Panc1 (cell line): ENCODE measurements at places on chromosomes 1 and 21. TPM values are rescaled to one million over a fixed set of nuclear protein-coding genes. Genes with fewer than 3 reads are reported as not detected.

Gene CD84
- total RNA-seq = 0.26 TPM

Gene PADI1
- total RNA-seq = 2.3 TPM

GRCh38 chr1:76492752-76493430 is 374.4 kb upstream of the ST6GALNAC5 start:
- no peaks in the 10 kb centered on the region for H3K36me3 ChIP-seq
- no peak for DNase-seq
- H3K27ac ChIP-seq = no peak overlapping the region
- H3K4me3 ChIP-seq = no peak overlapping the region
- H3K4me1 ChIP-seq = no peaks in the 10 kb centered on the region

GRCh38 chr1:45679123-45679522 is 7.2 kb downstream of the GPBP1L1 start:
- DNase-seq = no peak
- no peaks in the 10 kb centered on the region for H3K36me3 ChIP-seq
- H3K4me3 ChIP-seq = no peak overlapping the region
- H3K27ac ChIP-seq = peak overlapping the region; percentile 37; the same call in 1 of the 2 replicates

- no peaks in the 10 kb centered on the region for H3K4me1 ChIP-seq
- no peak for DNase-seq
- H3K27me3 ChIP-seq = no peaks in the 10 kb centered on the region
- no peaks in the 10 kb centered on the region for H3K36me3 ChIP-seq
- H3K4me3 ChIP-seq = no peak overlapping the region
These were observed 217.1 kb downstream of the ZP4 start for GRCh38 chr1:237673631-237674030.

DNA sequence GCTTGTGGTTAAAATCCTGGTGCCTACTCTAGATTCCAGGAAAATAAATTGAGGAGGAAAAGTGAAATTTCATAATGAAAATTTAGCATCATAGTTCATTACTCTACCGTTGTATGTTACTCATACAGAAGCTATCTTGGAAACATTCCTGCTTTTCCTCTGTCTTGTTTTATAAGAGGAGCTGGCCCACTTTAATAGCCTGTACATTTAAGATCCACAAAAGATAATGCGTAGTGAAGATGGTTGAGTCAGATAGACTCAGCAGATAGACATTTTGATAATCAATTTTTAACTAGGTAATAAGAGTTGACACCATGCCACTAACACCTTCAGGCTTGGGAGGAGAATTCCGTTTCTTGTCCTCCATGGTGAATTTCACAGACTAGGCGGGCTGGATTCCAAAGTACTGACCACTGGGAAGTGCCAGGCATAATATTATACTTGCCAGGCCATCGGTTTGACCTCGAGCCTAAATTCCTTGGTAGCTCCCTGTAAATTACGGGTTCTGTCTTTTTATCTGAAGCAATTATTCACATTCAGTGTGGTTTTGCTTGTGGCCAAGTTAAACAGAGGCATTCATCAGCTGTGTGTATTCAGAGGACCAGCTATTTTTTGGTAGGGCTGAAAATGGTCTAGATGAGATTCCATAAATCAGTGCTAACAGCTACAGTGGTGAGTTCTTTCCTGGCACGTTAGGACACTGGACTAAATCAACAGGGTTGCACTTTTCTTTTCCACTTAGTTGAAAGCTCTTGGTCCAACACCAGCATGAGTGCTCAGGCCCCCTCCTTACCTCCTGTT is 111.9 kb upstream of the KAZN start:
- no peaks in the 10 kb centered on the region for H3K36me3 ChIP-seq
- no peak for DNase-seq
- 0 out of 2 replicates have a peak, but pooled peaks cover 2% of the 10 kb centered on the region for H3K4me1 ChIP-seq
- no peak overlapping the region for H3K4me3 ChIP-seq

DNA sequence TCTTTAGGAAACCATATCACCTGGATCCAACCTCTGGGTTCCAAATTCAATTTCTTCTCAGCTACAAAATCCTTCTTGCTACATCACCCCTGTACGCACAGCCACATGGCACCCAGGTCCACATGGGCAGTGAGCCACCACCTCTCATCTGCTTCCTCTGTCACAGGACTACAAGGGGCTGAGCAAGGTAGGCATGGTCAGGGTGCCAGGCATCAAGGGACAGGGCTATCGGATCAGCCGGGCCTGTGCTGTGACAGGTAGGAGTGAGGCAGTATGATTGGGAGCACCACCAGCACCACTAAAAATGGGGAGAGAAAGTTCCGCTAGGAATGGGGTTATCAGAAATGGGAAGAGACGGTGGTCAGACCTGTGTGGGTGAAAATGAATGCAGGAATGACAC is 29.4 kb downstream of the S100A6 start:
- H3K27ac ChIP-seq = peak overlapping the region; percentile 71
- H3K27me3 ChIP-seq = no peaks in the 10 kb centered on the region
- no peak for DNase-seq
- H3K4me1 ChIP-seq = peaks cover 26% of the 10 kb centered on the region

DNA sequence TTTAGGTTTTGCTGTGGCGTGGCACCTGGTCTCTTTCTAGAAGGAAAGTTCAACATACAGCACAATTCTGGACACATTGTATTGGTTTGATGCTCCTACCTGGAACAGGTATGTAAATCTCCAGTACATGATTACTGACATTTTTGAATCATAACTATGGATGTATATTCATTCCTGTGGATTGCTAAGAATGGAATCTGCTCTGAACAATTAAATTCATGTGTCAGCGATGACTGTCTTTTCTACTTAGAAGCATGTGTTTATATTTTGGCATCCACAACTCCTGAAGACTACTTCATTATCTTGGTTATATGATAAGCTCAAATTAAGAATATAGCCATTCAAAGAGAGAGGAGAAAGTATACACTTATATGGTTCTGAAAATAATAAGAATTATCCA is 291.8 kb downstream of the CHRM3 start:
- no peaks in the 10 kb centered on the region for H3K4me1 ChIP-seq
- no peaks in the 10 kb centered on the region for H3K36me3 ChIP-seq
- no peak overlapping the region for H3K4me3 ChIP-seq
- DNase-seq = no peak
- no peaks in the 10 kb centered on the region for H3K27me3 ChIP-seq

Gene AADACL4
- total RNA-seq = not detected

DNA sequence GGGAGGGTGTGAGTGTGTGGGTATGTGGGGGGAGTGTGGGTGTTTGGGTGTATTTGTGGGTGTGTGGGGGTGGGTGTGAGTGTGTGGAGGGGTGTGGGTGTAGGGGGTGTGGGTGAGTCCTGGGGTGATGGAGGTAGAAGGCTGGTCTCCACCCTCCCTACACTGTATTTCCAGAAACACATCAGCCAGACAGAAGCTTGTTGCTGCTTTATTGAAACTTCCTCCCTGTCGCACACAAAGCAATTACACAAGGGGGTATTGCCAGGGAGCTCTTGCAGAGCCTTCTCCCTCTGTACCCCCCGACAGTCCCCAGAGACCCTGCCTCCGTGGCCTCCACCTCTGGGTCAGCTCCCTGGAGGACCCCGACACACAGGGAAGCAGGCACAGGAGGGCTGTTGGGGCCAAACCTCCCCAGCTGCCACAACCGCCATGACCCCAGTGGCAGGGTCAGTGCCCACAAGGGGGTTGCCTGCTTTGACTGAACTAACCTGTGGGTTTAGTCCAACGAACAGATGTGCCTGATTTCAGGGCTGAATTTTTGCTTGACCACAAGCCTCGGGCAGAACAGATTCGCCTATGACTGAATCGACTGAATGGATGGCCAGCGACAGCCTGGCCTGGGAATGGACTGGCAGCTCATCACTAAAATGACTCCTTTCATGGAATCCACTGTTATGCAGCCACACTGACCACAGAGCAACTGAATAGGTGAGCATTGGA is 9.1 kb upstream of the MATN1 start:
- H3K4me1 ChIP-seq = no peaks in the 10 kb centered on the region
- H3K27ac ChIP-seq = no peak overlapping the region
- H3K4me3 ChIP-seq = no peak overlapping the region
- DNase-seq = no peak

DNA sequence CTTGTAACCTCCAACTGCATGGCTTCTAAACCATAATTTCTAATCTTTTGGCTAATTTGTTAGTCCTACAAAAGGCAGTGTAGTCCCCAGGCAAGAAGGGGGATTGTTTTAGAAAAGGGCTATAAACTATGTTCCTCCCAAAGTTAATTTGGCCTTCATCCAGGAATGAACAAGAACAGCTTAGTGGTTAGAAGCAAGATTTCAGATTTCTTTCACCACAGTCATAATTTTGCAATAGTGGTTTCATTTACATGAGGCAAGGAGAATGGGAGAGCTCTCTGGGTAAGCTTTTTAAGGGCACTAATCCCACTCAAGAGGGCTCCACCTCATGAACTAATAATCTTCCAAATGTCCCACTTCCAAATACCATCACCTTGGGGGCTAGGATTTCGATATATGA is 1353.9 kb downstream of the NCAM2 start:
- no peak for DNase-seq
- no peak overlapping the region for H3K27ac ChIP-seq
- H3K27me3 ChIP-seq = no peaks in the 10 kb centered on the region
- no peaks in the 10 kb centered on the region for H3K4me1 ChIP-seq

DNA sequence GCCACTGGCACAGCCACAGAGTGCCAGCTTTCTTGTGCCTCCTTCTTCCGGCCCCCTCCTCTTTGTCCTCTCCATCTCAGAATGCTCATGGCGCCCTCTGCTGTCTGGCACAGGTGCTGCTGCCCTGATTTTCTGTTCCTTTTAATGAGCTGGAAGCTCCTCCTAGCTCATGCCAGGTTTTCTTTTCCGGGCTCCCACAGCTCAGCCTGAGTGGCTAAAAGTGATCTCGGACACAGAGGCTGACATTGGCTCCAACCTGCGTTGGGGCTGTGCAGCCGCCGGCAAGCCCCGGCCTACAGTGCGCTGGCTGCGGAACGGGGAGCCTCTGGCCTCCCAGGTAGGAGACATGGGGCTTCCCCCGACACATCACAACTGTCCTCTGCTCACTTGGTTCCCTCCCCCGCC is 18.7 kb downstream of the CNTN2 start:
- no peak overlapping the region for H3K27ac ChIP-seq
- DNase-seq = peak; percentile 36
- H3K27me3 ChIP-seq = no peaks in the 10 kb centered on the region
- H3K36me3 ChIP-seq = no peaks in the 10 kb centered on the region

DNA sequence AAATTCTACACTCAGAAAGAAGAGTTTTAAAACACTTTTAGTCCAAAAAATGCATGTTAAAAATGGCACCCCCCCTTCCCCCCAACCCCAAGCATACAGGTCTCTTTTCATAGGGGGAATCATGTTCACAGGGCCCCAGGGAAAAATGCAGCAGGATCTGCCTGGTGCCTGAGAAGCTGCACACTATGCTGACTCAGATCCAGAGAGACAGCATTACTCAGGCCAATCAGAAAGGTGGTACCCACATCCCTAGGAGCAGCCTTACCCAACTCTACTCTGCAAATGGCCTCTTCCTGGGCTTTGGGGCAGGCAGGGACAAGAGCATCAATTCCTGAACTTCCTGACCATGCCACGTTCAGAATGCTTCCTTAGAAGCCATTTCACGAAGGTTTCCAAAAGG is 119.0 kb downstream of the HIVEP3 start:
- no peaks in the 10 kb centered on the region for H3K27me3 ChIP-seq
- H3K27ac ChIP-seq = no peak overlapping the region
- H3K36me3 ChIP-seq = no peaks in the 10 kb centered on the region
- DNase-seq = no peak
- no peaks in the 10 kb centered on the region for H3K4me1 ChIP-seq

Gene DMRTA2
- total RNA-seq = not detected

Gene SYT14
- not detected for total RNA-seq
